ENCODE measurements at places on chromosomes 3 and 15.

DNA sequence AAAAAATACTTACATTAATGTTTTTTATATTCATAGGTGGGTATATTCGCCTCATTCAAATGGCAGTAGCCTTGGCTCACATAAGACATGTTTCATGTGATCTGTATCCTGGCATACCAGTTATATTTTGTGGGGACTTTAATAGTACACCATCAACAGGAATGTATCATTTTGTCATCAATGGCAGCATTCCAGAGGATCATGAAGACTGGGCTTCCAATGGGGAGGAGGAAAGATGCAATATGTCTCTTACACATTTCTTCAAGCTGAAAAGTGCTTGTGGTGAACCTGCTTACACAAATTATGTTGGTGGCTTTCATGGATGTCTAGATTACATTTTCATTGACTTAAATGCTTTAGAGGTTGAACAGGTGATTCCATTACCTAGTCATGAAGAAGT is 3.5 kb downstream of the PDE12 start:
- DNase-seq = no peak

DNA sequence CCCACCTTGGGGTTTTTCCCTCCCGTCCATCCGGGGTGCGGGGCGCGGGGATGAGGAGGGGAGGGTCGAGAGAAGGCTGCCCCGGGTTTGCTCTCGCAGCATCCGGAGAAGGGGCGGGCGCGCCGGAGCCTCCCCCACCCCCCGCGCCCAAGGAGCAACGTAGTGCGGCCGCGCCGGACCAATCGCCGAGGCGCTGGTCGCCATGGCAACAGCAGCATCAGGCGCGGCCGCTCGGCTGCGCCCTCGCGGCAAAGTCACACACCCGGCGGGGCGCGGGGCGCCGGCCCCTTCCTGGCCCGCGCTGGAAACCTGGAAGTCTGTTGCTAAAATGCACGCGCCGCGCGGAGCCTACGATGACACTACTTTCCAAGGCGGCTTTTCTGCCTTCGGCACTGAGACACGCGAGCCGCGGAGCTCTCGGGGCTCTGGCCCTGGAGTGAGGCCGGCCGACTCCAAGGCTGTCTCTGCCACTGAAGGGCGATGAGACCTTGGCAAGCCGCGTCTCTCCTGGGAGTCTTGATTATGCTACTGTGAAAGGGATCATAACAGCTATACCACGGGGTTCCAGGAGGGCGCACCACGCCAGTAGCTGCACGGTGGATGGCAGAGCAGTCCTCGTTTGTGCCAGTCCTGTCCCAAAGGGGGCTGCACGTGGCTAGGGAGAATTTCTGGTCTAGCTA is at the start of gene IQSEC1:
TSS of gene IQSEC1 (minus strand) at position 104 of the 680 bp plus-strand sequence. CDS start 415 bp downstream, outside the sequence.
- no peak for DNase-seq

- no peak for DNase-seq
Measured at GRCh38 chr3:38235466-38235865, 30.1 kb upstream of the SLC22A13 start.

DNA sequence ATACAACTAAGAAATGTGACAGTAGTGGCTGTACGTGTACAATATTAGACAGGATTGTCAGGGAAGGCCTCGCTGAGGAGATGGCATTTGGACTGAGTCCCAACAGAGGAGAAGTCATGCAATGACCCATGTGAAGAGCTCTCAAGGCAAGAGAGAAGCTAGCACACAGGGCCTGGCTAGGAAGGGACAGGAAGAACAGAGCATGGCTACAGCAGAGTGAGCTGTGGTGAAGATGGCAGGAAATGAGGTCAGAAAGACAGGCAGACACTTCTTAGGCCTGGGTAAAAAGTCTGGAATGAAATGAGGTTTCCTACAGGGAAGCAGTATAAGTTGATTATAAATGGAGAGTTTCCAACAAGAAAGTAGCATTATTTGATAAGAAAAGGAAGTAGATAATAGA is 33.2 kb upstream of the LEKR1 start:
- no peak for DNase-seq

DNA sequence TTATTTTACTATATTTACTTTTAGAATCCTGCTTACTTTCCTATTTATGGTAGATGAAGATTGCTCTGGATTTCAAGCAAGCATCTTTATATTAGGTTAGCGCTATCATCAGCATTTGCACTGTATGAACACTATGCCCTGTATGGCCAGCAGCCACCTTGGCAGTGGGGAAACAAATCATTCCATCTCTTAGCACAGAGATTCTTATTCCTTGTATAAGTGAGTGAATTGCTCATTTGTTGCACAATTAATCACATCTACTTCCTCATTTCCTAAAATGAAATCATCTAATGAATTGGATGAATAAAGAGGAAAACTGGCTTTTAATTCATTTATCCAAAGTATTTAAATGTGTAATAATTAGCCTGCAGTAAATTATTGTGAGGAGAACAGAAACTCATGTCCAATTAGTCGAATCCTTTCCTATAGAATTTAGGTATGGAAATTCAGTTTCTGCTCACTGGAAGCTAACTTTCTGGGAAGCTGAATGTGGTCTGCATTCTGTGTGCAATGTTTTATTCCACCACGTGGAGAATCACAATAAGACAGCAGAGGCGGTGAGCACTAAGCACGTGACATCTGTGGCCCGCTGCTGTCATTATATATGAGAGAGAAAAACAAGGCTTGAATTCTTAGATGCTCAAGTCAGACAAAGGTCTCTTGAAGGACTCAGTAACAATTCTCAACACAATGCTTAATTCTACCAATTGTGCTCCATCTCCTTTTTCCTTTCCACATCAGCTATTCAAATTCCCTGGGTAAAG is 93.4 kb downstream of the PEX5L start:
- no peak for DNase-seq

GRCh38 chr3:122101646-122102045 is 46.5 kb downstream of the CD86 start:
- no peak for DNase-seq

GRCh38 chr3:12452361-12453330 is 31.6 kb upstream of the TSEN2 start:
- no peak for DNase-seq

GRCh38 chr15:83199288-83199687 is 8.3 kb downstream of the HDGFL3 start:
- DNase-seq = no peak

- no peak for DNase-seq
Measured at GRCh38 chr15:81097890-81098280, 36.2 kb upstream of the CFAP161 start.

GRCh38 chr3:37752649-37753025 is 109.0 kb upstream of the CTDSPL start:
- no peak for DNase-seq

- DNase-seq = no peak
Measured at GRCh38 chr3:7437231-7437630, 576.3 kb downstream of the GRM7 start.

GRCh38 chr3:60979461-60980341 is 271.6 kb downstream of the FHIT start:
- DNase-seq = no peak

GRCh38 chr3:79586232-79586631 is 181.6 kb downstream of the ROBO1 start:
- DNase-seq = no peak

- DNase-seq = no peak
Measured at GRCh38 chr3:17967953-17968607, 225.6 kb upstream of the TBC1D5 start.

Data from GOT3 (cell line).